CD4-positive, alpha-beta T cell treated with Interleukin-2 at 100 ng/mL for 4 hours (primary cell): ENCODE measurements at places on chromosomes 1 and 21.

DNA sequence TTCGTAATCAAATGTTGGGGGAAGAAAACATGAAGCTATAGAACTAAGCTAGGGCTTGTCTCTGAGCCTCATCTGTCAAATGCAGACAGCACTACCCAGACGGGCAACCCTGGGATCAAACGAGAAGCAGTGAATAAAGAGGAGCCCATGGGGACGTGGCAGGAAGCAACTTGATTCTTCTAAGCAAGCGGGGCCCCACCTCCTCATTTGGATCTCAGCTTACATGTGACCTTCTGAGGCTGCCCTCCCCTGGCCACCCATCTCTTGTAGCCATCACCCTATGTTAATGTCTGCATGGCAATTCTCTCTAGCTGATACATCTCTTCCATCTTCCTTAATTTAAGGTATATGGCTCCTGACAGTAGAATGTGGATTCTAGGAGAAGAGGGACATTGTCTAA is 171.3 kb downstream of the IGSF21 start:
- DNase-seq, result no peak

GRCh38 chr1:24438423-24438901 is 22.9 kb downstream of the NIPAL3 start:
- no peak for DNase-seq

DNA sequence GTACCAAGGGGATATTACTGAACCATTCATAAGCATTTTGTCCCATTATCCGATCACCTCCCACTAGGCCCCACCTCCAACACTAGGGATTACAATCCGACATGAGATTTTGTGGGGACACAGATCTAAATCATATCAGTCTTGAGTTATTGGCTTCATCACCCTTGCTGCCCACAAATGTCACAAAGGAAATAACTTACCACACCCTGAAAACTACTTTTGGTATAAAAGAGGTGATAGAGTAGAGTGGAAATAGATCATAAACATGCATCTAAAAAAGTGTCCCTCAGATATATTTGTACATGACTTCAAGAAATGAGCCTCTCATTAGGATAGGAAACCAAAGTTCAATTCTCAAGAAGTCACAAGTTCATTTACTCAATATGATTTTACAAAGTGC is 22.6 kb upstream of the FCRL3 start:
- DNase-seq, result peak; percentile 22

GRCh38 chr21:33244779-33245105 is 15.0 kb downstream of the IFNAR2 start:
- DNase-seq, result no peak

- DNase-seq, result no peak
These were observed 7.1 kb downstream of the UTS2 start for GRCh38 chr1:7845761-7846160.

DNA sequence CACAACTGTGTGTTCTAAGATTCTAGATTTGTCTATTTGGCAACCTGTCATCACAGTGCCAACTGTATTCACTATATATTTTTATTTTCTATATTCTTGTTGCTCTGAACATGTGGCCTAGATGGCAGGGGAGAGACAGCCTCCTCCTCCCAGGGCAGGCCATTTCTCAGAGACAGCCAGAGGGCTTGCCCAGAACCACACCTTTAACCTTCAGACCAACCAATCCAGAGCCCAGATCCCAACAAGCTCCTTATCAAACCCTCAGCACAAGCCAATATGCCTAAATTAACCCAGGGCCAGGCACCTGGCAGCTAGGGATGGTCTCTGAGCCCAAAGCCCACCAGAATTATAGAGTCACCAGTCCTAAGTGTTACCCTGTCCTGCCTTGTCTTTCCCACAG is 19.3 kb downstream of the TRIM11 start:
- no peak for DNase-seq

- no peak for DNase-seq
These were observed 26.2 kb upstream of the CYYR1 start for GRCh38 chr21:26599261-26599660.

DNA sequence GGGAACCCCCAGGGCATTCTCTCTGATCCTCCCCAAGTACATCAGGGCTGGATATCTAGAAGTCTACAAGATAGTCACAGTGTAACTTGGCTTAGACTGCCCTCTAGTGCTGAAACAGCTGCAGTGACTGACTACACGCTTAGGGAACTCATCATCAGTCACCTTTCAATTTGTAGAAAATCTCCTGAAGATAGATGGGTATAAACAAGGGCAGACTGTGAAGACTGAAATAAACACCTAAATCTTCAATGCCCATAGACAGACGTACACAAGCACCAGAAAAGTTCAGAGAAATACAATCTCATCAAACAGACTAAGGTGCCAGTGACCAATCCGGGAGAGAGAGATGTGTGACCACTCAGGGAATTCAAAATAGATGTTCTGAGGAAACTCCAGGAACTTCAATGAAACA is 46.6 kb downstream of the PACC1 start:
- DNase-seq, result peak; percentile 71

- DNase-seq, result no peak
These were observed 348.3 kb downstream of the DPYD start for GRCh38 chr1:97572561-97572960.

- no peak for DNase-seq
These were observed 1.9 kb downstream of the PPFIA4 start for GRCh38 chr1:203028067-203028783.

GRCh38 chr1:110155878-110156522 is 5.7 kb downstream of the SLC6A17 start:
- DNase-seq, result peak; percentile 11

GRCh38 chr1:230109895-230110667 is 43.0 kb downstream of the GALNT2 start:
- DNase-seq, result peak; percentile 34

GRCh38 chr1:165666152-165666825 is 32.1 kb downstream of the ALDH9A1 start:
- DNase-seq, result no peak

DNA sequence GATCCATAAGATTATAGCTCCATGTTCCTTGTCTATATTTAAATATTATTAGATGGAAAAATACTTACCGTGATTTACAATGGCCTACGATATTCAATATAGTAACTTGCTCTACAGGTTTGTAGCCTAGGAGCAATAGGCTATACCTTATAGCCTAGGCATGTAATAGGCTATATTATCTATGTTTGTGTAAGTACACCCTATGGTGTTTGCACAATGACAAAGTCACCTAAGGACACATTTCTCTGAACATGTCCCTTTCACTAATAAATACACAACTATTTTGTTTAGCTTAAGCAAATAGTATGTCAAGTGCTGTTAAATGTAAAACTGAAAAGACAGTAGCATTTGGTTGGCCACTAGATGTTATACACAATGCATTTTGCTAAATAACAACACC is 248.9 kb upstream of the ADGRL4 start:
- DNase-seq, result no peak

- no peak for DNase-seq
These were observed 106.0 kb downstream of the TMEM53 start for GRCh38 chr1:44568128-44568900.

GRCh38 chr1:24483441-24483840 is 19.2 kb upstream of the RCAN3 start:
- peak; percentile 41 for DNase-seq

DNA sequence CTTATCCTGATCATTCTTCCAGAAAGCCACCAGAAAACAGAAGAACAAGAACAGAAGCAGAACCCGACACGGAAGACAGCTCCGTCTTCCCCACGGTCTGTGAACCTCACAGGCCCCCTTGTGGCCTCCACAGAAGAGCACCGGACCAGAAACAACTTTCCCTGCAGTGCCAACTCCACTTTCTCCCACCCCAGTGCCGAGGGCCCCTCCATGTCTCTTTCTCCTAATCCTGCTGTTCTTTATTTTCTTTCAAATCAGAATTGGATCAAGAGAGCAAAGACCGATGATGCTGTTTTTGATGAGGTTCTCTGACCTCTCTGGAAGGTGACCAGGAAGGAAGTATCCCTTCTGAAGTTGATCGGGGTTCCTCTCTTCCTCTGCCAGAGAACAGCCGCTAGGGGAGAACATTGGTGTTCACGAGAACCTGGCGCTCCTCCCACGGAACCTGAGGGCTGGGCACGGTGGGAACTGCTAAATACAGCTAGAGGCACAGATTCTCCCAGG is 58.9 kb upstream of the CTTNBP2NL start:
- DNase-seq, result no peak

DNA sequence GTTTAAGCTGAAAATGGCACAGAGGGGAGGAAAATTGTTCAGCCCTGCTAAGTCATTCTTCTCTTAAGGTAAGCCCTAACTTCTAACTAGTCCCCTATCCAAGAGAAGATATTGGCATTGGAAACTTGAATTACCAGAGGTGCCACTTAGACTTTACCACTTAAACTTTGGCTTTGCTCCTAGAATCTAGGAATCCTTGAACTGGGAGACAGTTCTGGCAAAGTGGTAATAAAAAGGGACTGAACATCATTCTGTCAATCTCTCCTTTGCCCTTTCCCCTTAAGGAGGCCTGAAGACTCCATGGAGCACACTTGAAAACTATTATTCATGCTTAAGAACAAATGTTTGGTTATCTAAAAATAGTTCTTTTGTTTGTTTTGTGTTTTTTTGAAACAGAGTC is 8.4 kb downstream of the ATP1A4 start:
- DNase-seq, result no peak

DNA sequence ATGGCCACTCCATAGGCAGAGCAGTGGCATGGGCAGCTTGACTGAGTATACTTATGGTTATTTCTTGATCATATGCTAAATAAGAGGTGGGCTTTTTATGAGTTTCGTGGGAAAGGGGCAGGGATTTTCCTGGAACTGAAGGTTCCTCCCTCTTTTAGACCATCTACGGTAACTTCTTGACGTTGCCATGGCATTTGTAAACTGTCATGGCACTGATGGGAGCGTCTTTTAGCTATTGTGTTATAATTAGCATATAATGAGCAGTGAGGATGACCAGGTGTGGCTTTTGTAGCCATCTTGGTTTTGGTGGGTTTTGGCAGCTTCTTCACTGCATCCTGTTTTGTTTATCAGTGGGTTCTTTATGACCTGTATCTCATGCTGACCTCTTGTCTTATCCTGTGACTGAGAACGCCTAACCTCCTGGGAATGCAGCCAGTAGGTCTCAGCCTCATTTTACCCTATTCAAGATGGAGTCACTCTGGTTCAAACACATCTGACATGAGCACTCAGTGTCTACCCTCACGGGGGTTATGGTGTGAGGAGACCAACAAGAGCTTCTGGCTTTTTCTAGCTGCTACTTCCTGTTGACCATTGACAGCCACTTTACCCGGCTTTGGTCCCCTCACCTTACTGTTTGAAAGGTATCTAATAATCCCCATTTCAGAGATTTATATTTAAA is 71.7 kb downstream of the GALNT2 start:
- DNase-seq, result no peak

DNA sequence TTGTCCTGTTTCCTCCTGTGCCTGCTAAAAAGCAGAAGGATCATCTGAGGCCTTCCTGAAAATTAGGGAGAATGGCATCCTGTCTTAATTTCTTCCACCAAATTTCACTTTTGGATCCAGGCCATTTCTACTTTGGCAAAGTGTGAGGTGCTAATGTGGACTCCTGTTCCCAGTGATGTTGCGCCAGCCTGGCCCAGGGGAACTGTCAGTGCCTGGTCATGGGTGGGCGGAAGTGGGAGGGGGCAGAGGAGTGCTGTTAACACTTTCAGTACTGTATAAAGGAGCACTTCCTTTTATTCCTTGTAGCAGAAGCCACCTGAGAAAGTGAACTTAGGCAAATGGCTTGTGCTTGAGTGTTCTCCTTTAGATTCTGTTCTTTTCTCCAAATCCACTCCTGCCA is 19.9 kb downstream of the ELAPOR1 start:
- no peak for DNase-seq

DNA sequence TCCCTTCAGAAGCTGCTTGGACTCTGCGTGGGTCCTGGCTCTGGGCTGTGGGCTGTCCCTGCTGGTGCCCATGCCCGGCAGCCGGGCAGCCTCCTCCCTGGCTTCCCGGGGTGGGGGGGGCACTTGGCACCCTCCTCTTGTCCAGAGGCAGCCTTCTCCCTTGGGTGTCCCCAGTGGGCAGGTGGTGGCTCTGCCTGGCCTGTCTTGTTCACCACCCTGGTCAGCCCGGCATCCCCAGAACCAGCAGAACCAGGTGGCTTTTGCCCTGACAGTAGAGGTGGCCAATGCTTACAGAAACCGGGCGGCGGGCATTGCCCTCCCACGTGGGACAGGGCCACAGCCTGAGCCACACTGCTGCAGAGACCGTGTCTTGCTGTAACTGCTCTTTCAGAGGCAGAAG is 38.0 kb downstream of the CFAP74 start:
- no peak for DNase-seq

DNA sequence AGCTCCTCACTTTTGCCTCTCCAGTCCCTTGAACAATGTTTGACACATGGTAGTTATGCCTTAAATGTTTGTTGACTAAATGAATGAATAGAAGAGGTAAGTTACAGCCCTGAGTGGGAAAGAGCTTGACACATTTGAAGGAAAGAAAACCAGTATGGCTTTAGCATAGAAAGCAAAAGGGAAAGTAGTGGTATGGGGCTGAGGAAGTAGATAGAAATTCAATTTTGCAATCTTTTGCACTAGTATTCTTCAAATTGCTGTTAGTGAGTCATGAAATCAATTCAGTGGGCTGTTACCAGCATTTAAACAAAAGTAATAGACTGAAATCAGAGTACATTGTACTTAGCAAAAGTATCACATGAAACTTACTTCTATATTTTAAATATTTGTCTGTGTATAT is 21.1 kb downstream of the PLA2G4A start:
- DNase-seq, result no peak

GRCh38 chr21:16750926-16751325 is 761.9 kb upstream of the CXADR start:
- DNase-seq, result no peak

DNA sequence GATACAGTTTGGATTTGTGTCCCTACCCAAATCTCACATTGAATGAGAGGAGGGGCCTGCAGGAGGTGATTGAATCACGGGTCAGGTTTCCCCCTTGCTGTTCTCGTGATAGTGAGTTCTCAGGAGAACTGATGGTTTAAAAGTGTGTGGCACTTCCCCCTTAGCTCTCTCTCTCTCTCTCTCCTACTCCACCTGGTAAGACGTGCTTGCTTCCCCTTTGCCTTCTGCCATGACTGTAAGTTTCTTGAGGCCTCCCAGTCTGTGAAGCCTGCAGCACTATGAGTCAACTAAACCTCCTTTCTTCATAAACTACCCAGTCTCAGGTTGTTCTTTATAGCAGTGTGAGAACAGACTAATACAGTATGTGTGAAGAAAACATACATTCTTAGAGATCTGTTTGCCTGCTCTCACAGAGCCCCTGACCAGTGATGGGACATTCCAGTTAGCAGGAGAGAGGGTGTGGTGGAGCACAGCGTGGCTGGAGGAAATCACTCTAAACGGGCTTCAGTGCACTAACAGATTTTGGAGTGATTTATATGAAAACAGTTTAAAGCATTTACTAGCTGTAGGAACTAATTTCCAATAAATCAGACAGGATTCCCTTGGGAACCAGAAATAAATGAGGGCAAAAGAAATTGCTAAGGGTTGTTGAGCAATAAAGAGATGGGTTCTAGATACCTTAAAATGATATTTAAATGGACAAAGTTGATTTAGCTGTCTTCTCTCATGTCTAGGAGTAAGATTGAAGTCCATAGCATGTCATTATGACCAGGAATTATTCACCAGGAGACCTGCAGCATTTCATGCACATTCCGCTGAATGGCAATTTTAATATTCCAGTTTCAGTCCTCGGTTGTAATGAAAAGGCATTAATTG is 411.0 kb downstream of the CAMTA1 start:
- no peak for DNase-seq
